Neuronal stem cell (in vitro differentiated cells): ENCODE measurements at places on chromosomes 5 and 9.
A peak's percentile ranks its signal among the peaks of the same experiment; 100 is the strongest.

GRCh38 chr5:144487207-144487606, 316.5 kb downstream of the KCTD16 start:
- H3K4me1 ChIP-seq: peaks cover 4% of the 10 kb centered on the region
- no peak overlapping the region for H3K27ac ChIP-seq
- no peak overlapping the region for H3K4me3 ChIP-seq
- no peaks in the 10 kb centered on the region for H3K36me3 ChIP-seq

GRCh38 chr9:129889122-129889940, 54.1 kb downstream of the USP20 start:
- H3K4me3 ChIP-seq: no peak overlapping the region
- H3K27me3 ChIP-seq: no peaks in the 10 kb centered on the region
- no peak for DNase-seq
- H3K4me1 ChIP-seq: peaks cover 21% of the 10 kb centered on the region

DNA sequence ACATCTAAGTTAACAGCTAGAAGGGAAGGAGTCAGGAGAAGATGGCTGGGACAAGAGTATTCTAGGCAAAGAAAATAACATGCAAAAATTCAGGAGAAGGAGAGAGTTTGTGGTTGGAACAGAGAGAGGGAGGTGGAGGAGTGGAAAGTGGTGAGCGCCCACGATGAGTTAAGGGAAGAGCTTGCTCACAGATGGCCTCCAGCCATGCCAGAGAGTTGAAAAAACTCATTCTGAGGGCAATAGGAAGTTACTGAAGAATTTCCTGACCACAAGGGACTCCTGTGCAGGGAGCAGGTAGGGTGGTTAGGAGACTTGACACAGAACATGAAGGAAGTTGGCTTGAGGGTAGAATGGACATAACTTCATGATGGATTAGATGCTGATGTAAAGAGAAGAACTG, 159.7 kb downstream of the DOCK2 start:
- H3K4me3 ChIP-seq: no peak overlapping the region
- no peak overlapping the region for H3K27ac ChIP-seq
- H3K27me3 ChIP-seq: no peaks in the 10 kb centered on the region
- no peaks in the 10 kb centered on the region for H3K36me3 ChIP-seq
- no peaks in the 10 kb centered on the region for H3K4me1 ChIP-seq
- no peak for DNase-seq

DNA sequence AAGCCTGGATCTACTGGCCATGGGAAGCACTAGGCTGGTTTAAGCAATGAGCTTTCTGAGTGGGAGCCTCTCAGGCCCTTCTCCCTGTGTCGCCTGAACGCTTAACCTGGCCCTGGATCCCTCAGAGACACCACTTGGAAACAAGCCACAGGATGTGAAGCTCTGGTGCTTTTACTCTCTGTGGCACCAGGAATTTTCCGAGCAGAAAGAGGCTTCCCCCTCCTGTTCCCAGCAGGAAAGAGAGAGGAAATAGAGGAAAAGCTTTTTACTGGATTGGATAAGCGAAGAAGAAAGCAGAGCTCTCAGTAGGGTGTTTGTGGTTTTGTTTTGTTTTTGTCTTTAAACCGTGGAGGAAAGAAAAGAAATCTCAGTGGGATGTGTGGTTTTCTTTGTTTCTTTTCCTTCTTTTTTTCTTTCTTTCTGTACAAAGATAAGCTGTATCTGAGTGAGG, 34.5 kb downstream of the COL15A1 start:
- peak overlapping the region; percentile 72 for H3K27ac ChIP-seq
- no peaks in the 10 kb centered on the region for H3K36me3 ChIP-seq
- peak; percentile 56 for DNase-seq
- H3K4me1 ChIP-seq: peaks cover 13% of the 10 kb centered on the region
- peaks cover 2% of the 10 kb centered on the region for H3K27me3 ChIP-seq
- H3K4me3 ChIP-seq: no peak overlapping the region

GRCh38 chr9:34982361-34982760, 7.2 kb upstream of the DNAJB5 start:
- no peak overlapping the region for H3K4me3 ChIP-seq
- H3K27ac ChIP-seq: no peak overlapping the region
- DNase-seq: no peak
- H3K36me3 ChIP-seq: no peaks in the 10 kb centered on the region
- no peaks in the 10 kb centered on the region for H3K27me3 ChIP-seq

GRCh38 chr5:95007921-95008597, 276.8 kb downstream of the MCTP1 start:
- no peaks in the 10 kb centered on the region for H3K36me3 ChIP-seq
- H3K27ac ChIP-seq: no peak overlapping the region
- H3K27me3 ChIP-seq: no peaks in the 10 kb centered on the region
- no peaks in the 10 kb centered on the region for H3K4me1 ChIP-seq
- DNase-seq: no peak

DNA sequence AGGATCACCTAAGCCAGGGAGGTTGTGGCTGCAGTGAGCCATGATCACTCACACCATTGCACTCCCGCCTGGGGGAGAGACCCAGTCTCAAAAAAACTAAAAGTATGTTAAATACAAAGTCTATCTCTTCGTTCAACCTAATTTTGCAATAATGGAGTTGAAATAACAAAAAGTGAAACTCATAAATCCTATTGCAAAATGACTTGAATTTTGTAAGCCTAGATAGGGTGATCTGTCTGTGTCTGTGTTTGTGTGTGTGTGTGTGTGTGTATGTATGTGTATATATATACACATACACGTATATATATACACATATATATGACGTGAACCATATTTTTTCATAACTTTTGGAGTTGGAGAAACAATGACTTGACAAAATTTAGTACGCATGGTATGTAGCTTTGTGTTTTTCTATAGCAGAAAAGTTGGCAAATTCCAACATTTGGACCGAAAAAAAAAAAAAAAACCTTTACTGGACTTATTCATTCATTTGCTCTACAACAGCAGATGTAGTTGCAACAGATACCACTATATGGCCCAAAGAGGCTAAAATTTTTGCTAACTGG, 76.9 kb upstream of the CDH6 start:
- H3K4me3 ChIP-seq: no peak overlapping the region
- peaks cover 13% of the 10 kb centered on the region for H3K4me1 ChIP-seq
- H3K27ac ChIP-seq: no peak overlapping the region
- DNase-seq: no peak
- H3K36me3 ChIP-seq: no peaks in the 10 kb centered on the region
- peaks cover 39% of the 10 kb centered on the region for H3K27me3 ChIP-seq

GRCh38 chr5:89968958-89969381, 440.6 kb downstream of the CETN3 start:
- no peak overlapping the region for H3K27ac ChIP-seq
- no peak overlapping the region for H3K4me3 ChIP-seq
- H3K27me3 ChIP-seq: no peaks in the 10 kb centered on the region
- H3K4me1 ChIP-seq: peaks cover 1% of the 10 kb centered on the region
- no peaks in the 10 kb centered on the region for H3K36me3 ChIP-seq

DNA sequence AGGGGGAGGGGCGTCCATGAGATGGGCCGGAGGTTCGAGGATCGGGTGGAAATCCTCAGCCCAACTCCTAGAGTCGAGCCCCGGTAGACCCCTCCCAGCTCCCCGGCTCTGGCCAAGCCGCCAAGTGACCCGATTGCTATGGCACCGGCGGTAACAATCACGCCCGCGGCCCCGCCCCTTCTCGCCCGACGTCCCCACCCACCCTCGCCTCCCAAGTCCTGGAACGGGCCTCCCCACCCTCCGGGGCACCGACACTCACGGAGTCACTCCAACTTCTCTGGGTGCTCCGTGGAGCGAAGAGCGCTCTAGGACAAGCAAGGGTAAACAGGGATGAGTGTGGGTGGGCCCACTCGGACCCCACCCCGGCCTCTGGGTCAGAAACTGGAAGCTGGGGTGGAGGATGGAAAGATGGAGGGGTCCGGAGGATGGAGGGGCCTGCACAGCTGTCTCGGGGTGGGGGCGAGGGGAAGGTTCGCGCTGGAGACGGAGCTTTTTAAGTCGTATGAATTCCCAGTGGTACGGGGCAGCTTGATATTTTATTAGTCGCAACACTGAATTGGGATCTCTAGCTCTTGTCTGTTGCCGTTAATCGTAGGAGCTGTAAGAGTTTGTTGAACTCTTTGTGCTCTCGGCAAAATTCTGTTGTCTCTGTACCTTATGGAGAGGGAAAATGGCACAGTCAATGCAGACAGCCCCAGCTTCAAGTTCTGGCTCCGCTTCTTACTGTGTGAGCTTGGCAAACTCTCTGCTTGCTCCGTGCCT, at the start of gene SPACA9:
Gene SPACA9, plus strand, starts transcription at position 204 of the 762 bp plus-strand sequence. CDS start 5,050 bp downstream, outside the sequence.
- H3K36me3 ChIP-seq: no peaks in the 10 kb centered on the region
- peak within 1 kb of the TSS; percentile 90 for H3K4me3 ChIP-seq
- DNase-seq: peak; percentile 46
- H3K27me3 ChIP-seq: no peaks in the 10 kb centered on the region
- no peak within 1 kb of the TSS for H3K27ac ChIP-seq

- DNase-seq: no peak
- H3K27ac ChIP-seq: no peak overlapping the region
- H3K4me1 ChIP-seq: no peaks in the 10 kb centered on the region
- H3K27me3 ChIP-seq: no peaks in the 10 kb centered on the region
- H3K4me3 ChIP-seq: no peak overlapping the region
These were observed 37.8 kb downstream of the OTULIN start for GRCh38 chr5:14702238-14702839.

- no peaks in the 10 kb centered on the region for H3K27me3 ChIP-seq
- DNase-seq: no peak
- no peak overlapping the region for H3K4me3 ChIP-seq
- peaks cover 14% of the 10 kb centered on the region for H3K4me1 ChIP-seq
- no peaks in the 10 kb centered on the region for H3K36me3 ChIP-seq
- no peak overlapping the region for H3K27ac ChIP-seq
These were observed 146.9 kb upstream of the DMRT1 start for GRCh38 chr9:694403-695154.

DNA sequence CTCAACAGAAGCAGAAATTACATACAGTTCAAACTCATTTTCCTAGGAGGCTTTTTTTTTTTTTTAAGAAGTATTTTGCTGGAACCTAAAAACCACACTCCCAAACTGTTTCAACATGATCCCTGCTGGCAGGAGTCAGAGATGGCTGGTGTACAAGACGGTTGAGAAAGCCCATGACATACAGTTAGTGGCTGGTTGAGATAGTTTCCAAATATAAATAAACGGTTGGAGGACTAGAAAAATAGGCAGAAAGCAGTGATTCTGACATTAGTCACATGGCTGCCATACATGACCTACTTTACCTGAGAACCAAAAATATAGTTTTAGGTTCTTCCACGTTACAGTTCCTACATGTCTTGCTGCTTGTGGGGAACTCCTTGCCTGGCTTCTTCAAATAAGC, 31.7 kb upstream of the BASP1 start:
- no peak overlapping the region for H3K4me3 ChIP-seq
- peaks cover 2% of the 10 kb centered on the region for H3K4me1 ChIP-seq
- H3K36me3 ChIP-seq: no peaks in the 10 kb centered on the region
- H3K27ac ChIP-seq: no peak overlapping the region

DNA sequence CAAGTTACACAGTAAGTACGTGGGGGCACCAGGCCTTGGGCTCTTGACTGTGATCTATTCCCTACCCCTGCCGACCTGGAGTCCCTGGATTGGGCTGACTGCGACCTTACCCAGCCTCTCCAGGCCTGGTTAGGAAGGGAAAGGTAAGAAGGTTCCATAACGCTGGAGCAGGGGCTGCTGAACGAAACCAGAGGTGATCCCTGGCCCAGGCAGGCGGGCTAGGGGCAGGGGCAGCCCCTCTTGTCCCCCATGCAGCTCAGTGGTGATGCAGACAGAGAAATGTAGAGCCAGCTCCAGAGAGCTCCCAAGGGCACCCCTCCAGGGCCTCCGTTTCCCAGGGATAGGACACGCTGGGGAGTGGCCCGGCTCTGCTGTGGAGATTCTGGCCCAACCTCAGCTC, 14.1 kb downstream of the PRRX2 start:
- no peak overlapping the region for H3K27ac ChIP-seq
- no peak overlapping the region for H3K4me3 ChIP-seq
- H3K36me3 ChIP-seq: no peaks in the 10 kb centered on the region
- no peaks in the 10 kb centered on the region for H3K4me1 ChIP-seq

GRCh38 chr5:170439223-170439943, 50.2 kb upstream of the KCNMB1 start:
- H3K36me3 ChIP-seq: no peaks in the 10 kb centered on the region
- no peak overlapping the region for H3K27ac ChIP-seq
- H3K4me3 ChIP-seq: no peak overlapping the region

DNA sequence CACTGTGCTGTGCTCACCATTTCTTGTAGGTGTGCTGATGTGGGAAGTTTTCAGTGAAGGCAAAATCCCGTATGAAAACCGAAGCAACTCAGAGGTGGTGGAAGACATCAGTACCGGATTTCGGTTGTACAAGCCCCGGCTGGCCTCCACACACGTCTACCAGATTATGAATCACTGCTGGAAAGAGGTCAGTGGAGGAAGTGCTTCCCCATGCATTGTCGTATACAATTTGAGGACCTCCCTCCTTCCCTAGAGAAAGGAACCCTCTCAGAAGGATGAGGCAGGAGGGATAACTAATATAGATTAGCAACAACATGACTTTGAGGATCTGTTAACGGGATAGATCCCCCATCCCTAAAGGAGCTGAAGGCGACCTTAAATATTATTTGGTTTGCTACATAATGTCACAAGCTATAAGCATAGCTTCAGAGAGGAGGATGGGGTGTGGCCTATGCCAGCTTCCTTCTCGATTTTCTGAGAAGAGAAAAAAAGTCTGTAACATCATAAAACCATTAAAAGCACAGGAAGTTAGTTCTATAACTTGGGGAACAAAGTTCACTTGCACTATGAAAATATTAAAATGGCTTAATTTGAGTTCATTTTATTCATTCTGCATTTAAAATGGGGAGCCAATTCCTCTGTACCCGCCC, 17.0 kb upstream of the CYFIP2 start:
- no peak for DNase-seq
- no peak overlapping the region for H3K4me3 ChIP-seq
- H3K4me1 ChIP-seq: peaks cover 7% of the 10 kb centered on the region
- no peaks in the 10 kb centered on the region for H3K36me3 ChIP-seq
- H3K27ac ChIP-seq: no peak overlapping the region

DNA sequence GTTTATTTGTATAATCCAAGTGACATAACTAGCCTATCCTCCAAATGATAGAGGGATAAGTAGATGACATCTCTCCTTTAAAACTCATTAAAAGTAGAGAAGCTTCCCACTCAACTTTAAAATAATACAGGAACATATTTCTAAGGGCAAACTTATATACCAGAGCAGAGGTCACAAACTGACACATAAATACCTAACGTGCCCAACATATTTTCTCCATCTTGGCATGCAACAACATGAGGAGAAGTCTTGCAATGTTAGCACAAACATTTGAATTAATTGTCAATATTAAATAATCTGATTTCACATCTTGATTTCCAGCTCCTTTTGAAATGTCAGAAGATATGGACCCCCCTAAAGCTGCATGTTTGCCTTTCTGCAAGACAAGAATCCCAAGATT, 335.0 kb downstream of the DEPDC1B start:
- H3K27me3 ChIP-seq: no peaks in the 10 kb centered on the region
- H3K27ac ChIP-seq: no peak overlapping the region
- no peaks in the 10 kb centered on the region for H3K36me3 ChIP-seq

DNA sequence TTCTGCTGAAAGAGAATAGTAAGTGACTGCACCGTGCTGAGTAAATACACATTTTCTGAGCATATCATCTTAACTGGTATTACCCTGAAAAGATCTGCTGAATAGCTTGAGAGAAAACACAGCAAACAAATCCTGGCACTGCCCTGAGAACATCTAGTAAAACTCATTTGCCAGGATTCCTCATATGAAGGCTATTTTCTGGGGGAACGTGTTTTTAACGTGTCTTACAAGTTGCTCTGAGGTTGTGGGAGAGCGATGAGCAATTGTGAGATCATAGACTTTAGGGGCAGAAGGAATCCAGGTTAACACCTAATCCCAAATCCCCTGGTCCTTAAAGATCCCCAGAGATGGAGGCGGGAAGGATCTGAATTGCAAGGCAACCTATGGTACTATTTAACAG, 331.9 kb upstream of the RFX3 start:
- H3K36me3 ChIP-seq: no peaks in the 10 kb centered on the region
